Activated CD4-positive, alpha-beta T cell treated with anti-CD3 and anti-CD28 coated beads, Interleukin-2, amount 50 U/mL, for 24 hours (primary cell): ENCODE measurements at places on chromosomes 2 and 18.

DNA sequence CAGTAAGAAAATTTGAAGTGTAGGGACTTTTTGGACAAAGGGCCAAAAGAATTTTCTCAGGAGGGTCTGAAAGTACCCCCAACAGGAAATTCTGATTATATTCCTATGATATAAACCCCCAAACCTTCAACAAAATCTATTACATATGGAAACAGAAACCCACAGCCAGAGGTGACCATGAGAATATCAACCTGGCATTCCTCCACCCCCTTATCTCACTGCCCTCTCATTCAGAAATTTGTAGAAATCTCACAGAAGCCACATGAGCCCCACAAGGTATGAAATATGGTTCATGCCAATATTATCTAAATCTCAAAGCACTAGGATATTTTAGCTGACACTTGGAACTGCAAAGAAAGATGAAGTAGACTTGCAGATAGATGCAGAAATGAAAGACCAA is 31.0 kb upstream of the RBBP8 start:
- DNase-seq, result no peak

DNA sequence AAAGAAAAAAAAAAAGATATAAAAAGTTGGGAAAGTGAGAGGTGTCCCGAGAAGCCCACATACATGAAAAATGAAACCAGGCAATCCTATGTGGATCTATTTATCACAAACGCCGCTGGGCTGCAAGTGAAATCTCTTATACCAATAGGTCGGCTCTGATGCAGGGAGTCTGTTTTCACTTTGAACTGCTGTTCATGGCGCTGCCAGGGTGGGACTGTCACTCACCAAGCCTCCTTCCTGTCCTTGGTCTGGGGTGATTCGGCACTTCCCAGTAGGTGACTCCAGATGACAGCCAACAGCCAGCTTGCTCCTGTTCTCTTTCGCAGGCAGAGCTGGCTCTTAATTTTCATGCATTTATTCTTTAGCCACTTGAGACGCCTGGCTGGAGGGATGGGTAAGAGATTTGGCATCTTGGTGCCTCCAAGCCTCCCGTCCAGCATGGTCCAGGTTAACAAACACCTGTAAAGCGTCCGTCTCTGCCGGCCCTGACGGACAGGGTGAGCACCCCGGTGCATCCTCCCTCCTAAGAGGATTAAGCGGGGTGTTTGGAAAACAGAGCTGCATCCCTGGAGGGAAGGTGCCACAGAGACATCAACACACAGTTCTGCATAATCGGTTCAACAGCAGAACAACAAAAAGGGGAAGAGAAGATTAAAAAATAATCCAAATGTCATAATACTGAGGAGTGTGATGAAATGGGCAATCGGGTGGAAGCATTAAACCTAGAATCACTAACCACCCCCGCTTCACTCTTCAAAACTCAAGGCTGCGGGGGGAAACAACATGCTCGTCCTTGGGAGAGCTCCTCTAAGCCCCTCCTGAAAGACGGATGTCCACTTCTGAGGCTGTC is 58.7 kb downstream of the STEAP3 start:
- no peak for DNase-seq

- no peak for DNase-seq
Measured at GRCh38 chr18:48547531-48547981, 8.7 kb downstream of the CTIF start.

GRCh38 chr2:174760845-174761473 is 3.3 kb downstream of the CHRNA1 start:
- DNase-seq, result no peak

GRCh38 chr18:31835528-31836133 is 75.0 kb upstream of the SLC25A52 start:
- no peak for DNase-seq

- DNase-seq, result no peak
Measured at GRCh38 chr2:100460904-100461530, 9.3 kb upstream of the NMS start.

DNA sequence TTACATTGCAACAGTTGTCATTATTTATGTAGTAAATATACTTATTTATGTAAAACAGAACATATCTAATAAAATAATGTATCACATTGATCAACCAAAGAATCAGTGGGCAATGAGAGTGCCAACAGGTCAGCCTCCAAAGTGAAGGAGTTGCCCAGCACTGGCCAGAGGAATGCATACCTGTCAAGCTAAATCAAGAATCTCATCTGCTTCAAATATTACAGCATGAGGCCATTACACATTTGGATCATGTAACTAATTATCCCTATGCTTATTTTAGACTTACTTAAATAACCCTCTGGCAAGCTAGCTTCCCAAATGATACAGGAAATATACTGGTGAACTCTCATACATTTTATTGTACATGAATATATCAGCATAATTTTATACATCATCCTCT is 1211.7 kb upstream of the ACVR2A start:
- no peak for DNase-seq

DNA sequence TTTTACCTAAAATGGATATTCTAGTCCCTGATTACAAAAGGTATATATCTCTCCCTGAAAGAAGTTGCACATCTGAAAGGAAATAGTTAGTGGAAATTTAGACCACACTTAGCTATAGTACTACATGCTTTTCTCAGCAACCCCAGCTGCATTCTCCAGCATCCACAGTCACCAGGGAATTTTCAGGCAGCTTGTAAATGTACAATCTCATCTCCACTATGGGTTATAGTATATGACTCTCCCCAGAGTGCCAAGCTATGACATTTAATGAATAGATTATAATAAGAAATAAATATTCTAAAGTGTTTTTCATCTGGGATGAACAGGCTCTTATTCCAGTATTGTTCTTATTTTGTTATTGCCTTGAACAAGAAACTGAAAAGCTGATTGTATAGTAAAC is 197.6 kb upstream of the HNRNPA3 start:
- no peak for DNase-seq

DNA sequence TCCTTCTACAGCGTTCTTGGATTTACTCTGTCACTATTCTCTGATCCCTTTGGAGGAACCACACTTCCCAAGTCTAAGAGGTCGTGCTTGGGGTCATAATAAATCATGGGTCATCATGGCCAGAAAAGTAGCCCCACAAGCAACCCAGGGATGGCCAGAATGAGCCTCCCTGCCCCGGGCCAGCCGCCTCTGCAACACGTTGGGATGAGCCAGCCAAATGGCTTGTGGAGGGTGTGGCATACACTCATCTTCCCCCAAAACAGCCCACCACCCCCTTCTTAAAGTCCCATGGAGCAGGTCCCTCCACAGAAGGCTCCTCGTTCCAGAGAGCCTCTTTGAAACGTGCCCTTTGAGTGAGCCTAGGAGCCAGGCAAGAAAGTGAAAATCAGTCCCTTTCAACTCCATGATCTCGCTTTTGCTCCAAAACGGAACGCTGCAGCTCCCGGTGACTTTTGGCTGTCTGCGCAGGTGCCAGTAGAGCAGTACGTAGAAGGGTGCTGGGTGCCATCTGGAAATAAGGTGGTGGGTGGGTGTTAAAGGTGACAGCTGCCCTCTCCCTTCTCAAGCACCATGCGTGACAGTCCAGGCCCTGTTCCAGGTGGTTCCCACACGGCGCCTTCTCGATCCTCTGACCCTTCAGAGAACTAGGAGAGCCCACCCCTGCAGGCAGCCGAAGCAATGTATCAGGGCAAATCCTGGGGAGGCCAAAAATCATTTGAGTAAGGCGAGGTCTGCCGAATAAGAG is 48.5 kb upstream of the FOSL2 start:
- DNase-seq, result no peak

- no peak for DNase-seq
Measured at GRCh38 chr2:99841749-99842148, 300.6 kb downstream of the AFF3 start.

- no peak for DNase-seq
Measured at GRCh38 chr18:75141734-75142133, 67.2 kb downstream of the PTGR3 start.

DNA sequence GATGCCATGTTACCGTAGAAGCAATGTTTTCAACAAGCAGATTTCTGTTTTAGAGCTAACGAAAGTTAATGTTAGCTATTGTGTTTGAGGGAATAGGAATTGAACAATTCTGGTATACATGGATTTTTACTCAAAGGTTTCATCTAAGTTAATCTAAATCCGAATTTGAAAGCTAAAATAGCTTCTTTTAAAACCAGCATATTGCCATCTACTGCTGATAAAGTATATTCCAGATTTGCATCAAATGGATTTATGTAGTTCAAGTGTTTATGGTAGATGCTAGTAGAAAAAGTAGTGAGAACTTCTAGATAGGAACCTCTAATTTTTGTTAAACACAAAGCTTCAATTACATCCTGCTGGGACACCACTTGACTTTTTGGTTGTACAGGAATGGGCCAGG is 1569.5 kb upstream of the NXPH2 start:
- DNase-seq, result no peak

GRCh38 chr2:10229462-10230099 is 73.1 kb upstream of the HPCAL1 start:
- DNase-seq, result no peak

GRCh38 chr2:42639340-42640077 is 71.1 kb downstream of the MTA3 start:
- DNase-seq, result no peak

DNA sequence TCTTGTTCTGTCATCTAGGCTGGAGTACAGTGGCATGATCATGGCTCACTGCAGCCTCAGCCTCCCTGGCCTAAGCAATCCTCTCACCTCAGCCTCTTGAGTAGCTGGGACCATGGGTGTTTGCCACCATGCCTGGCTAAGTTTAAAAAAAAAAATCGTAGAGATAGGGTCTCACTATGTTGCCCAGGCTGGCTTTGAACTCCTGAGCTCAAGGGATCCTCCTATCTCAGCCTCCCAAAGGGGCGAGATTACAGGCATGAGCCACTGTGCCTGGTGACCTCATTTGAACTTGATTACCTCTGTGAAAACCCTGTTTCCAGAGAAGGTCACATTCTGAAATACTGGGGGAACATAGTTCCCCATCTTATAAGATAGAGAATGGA is 190.3 kb downstream of the NEDD4L start:
- DNase-seq, result no peak

GRCh38 chr2:19360966-19361321 is 2.5 kb upstream of the OSR1 start:
- no peak for DNase-seq

GRCh38 chr2:205483095-205483494 is 199.2 kb upstream of the NRP2 start:
- DNase-seq, result no peak

GRCh38 chr18:25895518-25895917 is 194.9 kb downstream of the SS18 start:
- DNase-seq, result no peak

GRCh38 chr2:108616318-108616717 is 82.0 kb downstream of the LIMS1 start:
- DNase-seq, result no peak

DNA sequence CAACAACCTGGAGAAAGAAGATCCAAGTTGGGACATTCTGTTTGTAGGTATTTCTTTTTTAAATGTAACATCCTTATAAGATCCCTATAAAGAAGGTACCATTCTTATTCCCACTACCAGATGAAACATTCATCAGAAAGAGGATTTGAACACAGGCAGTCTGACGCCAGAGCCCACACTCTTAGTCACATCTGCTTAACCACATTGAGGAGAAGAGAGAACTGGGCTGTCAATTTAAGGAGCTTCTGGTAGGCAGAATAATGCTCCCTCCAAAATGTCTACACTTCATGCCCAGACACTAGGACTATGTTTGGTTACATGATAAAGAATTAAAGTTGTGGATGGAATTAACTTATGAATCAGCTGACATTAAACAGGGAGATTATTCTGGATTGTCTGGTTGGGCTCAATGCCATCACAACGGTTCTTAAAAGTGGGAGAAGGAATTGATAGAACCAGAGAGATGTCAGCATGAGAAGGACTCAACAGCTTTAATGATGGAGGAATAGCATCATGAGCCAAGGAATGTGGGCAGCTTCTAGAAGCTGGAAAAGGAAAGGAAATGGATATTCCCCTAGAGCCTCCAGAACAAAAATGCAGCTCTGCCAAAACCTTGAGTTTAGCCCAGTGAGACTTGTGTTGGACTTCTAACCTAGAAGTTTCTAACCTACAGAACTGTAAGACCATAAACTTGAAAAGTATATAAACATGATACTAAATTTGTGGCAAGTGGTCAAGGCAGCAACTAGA is 82.2 kb downstream of the KLF7 start:
- DNase-seq, result no peak

DNA sequence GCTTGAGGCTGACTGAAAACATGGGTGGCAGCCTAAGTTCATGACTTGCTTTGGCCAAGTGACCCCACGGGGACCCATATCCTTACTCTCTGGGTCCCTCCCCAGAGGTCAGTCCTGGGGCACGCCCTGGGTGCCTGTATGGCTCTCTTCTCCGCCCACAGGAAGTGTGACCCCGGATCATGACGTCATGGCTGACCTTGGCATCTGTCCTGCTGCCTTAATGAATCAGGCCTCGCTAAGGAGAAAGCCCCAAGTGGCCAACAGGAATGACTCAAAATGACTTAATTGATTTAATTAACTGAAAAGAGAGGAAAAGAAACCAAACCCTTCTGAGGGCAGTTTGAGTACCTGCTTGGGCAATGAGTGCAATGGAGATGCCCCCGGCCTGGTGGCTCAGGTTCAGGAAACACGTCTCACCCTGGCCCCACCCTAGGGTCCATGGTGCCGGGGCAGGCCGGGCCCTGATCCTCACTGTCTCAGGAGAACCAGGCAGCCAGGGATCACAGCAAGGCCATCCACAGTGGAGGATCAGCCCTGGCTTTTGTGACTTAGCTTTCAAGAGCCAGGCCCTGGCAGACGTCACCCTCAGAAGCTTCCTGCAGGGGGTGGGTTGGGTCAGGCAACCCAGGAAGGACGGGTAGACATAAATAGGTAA is 112.0 kb downstream of the CYP26B1 start:
- DNase-seq, result no peak

- no peak for DNase-seq
Measured at GRCh38 chr18:73945130-73945792, 202.4 kb downstream of the FBXO15 start.

DNA sequence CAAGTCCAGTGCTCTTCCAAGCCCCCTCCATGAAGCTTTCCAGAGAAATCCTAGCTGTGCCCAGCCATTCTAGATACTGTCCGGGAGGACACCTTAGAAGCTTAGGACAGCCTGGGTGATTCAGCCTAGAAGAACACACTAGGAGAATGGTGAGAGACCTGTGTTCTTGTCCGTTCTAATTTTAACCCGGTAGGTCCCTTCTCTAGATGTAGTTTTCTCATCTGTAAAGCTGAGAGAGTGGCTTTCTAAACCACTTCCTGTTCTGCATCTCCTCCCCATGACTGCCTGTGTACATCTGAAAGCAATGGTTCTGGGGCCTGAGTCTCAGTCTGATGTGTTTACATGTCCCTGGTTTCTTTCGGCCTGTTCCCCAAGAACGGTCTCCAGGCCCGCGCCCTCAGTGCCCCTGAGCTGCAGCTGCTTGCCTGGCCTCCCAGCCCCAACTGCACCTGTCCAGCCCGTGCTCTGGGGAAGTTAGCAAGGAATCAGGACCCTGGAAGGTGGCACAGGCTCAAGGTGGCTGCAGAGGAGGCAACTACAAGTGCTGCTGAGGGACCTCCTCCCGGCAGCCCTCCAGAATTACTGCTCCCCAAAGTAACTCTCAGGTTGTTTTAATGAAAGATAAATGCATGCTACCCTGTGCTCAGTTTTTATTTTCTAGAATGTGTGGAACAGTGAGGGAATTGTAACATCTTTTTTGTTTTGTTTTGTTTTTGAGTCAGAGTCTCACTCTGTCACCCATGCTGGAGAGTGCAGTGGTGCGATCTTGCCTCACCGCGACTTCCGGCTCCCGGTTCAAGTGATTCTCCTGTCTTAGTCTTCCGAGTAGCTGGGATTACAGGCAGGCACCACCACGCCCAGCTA is 105.9 kb downstream of the LBH start:
- DNase-seq, result peak; percentile 27
